ENCODE measurements at places on chromosomes 1 and 21.
A peak's percentile ranks its signal among the peaks of the same experiment; 100 is the strongest.

- DNase-seq = no peak
Observed at GRCh38 chr1:15188130-15188524, 34.6 kb downstream of the TMEM51 start.

- no peak for DNase-seq
Observed at GRCh38 chr1:169890761-169891538, 2.7 kb downstream of the SCYL3 start.

GRCh38 chr1:2459757-2460156 is 16.3 kb upstream of the PLCH2 start:
- peak; percentile 54 for DNase-seq

DNA sequence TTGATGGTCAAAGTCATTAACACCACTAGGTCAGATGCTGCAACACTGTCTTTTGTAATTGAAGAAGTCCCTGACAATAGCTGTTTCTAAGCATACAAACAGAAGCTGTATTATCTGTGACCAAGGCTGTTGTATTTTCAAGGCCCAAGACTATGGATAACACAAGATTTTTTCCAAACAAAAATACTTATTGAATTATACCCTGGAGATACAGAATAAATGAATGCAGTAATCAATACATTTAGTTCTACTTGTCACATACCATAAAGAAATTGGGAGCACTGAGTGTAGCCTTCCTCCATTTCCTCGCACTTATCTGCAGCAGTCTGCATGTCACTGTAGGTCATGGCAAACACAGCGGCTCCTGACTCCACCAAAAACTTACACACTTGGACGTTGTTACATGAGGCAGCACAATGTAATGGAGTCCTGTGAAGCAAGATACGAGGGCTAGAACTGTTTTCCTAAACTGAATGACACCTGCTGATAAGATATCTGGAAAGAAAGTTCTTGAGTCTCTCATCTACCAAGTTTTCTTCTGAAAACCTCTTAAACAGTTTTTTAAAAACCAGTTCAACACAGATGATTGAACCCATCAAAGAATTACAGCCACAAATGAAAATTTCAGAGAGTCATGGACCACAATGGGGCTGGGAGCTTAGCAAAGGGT is 56.9 kb downstream of the TP53BP2 start:
- no peak for DNase-seq

GRCh38 chr1:44151808-44152207 is 10.4 kb upstream of the KLF18 start:
- no peak for DNase-seq

DNA sequence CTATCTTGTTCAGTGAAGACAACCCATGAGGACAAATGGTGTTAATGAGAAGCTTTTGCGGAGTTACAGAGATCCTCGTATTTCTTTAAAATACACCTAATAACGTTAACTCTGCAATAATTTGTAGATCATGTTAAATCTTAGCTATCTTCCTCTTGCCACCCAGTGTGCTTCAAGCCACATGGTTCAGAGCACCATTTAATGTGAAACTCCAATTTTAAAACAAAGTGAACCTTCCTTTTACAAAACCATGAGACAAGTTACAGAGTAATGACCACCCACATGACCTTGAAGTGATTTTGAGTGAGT is 1.7 kb upstream of the KCNE2 start:
- no peak for DNase-seq

DNA sequence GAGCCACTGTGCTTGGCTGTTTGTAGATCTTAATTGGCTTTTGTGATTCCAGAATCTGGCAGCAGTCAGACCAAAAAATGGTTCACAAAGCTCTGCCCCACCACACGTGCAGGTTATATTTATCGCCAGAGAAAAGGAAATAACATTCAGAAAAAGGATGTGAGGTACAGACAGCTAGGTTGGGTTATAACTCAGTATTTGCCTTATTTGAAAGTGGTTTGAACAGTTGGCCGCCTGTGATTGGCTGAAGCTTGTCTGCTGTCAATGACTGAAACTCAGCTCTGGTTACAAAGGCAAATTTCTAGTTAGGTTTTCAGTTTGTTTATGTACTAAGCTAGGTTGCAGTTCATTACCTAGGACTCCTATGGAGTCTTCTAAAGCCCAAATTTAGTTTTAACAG is 9.6 kb downstream of the SH3BGR start:
- DNase-seq = no peak

GRCh38 chr21:43889069-43889468 is 24.0 kb downstream of the AGPAT3 start:
- no peak for DNase-seq

DNA sequence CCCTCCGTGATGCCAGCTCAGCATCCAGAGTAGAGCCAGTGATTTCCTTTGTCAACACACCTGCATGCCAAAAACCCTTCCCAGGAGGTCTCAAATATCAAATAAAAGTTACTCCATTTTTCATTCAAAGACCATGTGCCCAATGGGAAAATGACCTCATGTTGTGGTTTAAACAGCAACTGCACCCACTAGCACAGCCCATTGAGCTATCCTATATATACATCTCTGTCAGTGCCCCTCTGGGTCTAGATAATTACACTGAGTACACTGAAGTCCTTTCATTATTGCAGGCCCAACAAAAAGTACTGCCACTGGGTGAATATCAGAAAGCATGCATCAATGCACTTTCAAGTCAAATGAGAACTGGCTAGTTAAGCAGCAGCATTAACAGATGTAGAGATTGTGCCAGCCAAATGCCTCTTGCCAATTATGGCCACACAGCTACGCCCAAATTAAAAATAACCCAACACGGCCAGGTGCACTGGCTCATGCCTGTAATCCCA is 117.7 kb downstream of the SLC45A1 start:
- no peak for DNase-seq

- no peak for DNase-seq
Observed at GRCh38 chr1:35044431-35044830, 12.7 kb upstream of the ZMYM6 start.

DNA sequence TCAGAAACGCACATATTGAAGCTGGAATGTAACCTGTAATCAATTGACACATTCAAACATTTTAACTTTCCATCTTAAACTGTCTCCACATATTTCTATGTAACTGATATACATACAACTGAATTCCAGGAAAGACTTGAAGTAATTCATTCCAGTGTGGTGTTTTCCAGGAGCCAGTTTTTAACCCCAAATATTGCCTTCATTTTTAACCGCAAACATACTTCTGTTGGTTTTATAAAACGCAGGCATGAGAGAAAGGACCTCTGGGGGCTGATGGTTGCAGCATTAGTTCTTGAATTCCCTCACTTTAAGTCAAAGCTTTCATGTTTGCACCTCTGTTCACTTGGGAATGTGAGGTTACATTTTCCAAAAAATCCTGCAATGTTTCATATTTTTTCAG is 204.1 kb downstream of the CRB1 start:
- no peak for DNase-seq

DNA sequence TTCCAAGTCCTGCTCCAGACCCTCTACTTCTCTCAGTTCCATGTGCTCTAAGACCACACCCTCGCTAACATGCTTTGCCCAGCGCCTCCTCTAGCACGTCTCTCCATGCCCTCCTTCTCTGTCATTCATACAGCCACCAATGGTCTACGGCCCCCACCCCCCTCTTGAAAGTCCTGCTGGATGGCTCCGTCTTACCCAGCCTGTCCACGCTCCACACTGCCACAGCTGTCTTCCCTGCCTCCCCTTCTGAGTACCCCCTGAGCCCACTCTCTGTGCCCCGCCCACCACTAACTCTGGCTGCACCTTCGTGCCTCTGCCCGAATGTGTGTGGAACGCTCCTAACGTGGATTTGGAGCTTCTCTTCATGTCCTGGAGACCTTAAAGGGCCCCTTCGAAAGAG is 244.6 kb downstream of the TRABD2B start:
- DNase-seq = no peak

GRCh38 chr1:156052862-156053767 is 483 bp downstream of the UBQLN4 start:
- peak; percentile 10 for DNase-seq

DNA sequence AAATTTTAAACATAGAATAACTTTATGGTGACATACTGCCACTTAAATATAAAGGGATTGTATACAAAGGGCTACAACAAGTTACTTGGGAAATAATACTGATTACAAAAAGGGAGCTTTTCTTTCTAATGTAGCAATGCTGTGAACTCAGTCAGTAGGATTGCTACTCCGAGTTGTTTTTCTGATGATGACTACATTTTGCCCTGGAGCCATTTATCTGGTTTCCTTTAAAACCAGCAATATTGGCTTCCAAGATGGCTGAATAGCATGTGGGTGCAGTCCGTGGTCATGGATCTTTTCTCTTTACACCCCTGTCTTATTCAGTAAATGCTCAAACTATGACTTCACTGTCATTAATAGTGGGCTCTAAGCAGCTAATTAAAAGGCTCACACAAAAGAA is 92.6 kb upstream of the NEK7 start:
- DNase-seq = no peak

GRCh38 chr1:10446790-10447422 is 2.9 kb upstream of the CORT start:
- DNase-seq = no peak

- no peak for DNase-seq
Observed at GRCh38 chr1:187032316-187032981, 203.7 kb downstream of the PLA2G4A start.

GRCh38 chr1:7019510-7019909 is 234.3 kb downstream of the CAMTA1 start:
- no peak for DNase-seq

- DNase-seq = no peak
Observed at GRCh38 chr1:200699871-200700270, 30.2 kb upstream of the DDX59 start.

DNA sequence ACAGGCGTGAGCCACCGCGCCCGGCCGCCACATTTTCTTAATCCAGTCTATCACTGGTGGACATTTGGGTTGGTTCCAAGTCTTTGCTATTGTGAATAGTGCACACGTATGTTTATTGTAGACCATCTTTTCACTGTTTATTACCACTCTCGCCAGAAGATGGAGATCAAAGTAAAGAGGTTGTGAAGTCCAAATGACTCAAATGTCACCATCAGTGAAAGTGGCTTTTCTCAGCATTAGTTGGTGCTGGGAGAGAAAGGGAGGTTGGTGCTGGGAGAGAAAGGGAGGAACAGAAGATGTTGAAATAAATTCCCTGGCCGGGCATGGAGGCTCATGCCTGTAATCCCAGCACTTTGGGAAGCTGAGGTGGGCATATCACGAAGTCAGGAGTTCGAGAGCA is 10.4 kb upstream of the UHMK1 start:
- no peak for DNase-seq

DNA sequence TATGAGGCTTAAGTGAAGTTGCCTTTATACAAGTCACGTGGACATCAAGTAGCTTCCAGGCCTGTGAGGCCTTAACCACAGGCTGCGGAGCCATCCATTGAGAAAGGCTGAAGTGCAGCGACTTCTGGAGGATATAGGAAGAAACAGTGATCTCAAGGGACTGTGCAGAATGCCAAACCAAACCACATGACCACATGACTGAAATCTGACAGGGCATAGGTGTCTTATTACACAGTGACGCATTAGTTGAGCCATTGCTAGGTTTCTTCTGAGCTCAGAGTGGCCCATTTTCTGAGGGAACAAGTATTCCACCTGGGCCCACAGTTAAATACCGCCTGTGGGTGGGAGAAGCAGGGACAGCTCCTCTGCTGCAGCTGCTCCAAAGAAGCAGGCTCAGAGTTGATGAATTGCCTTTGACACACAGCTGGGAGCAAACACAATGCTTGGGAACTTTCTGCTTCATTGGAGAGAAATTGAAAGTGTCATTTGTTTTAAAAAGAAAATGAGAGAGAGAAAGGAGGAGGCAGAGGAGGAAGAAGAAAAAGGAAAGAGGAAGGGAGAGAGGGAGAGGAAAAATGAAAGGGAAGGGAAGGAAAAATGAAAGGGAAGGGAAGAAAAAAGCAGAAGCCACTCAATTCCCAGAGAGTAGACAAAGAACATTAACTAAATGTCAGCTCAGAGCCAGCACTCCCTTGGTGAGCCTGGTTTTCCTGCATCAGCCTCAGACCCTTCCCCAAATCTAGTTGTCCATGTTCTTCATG is 94.4 kb downstream of the COLGALT2 start:
- DNase-seq = no peak

Data from caudate nucleus (tissue), 63 donors.